Stimulated activated CD4-positive, alpha-beta T cell treated with anti-CD3 and anti-CD28 coated beads, TNF-alpha, amount 100 ng/mL, for 24 hours (primary cell): ENCODE measurements at places on chromosomes 16 and 17.

DNA sequence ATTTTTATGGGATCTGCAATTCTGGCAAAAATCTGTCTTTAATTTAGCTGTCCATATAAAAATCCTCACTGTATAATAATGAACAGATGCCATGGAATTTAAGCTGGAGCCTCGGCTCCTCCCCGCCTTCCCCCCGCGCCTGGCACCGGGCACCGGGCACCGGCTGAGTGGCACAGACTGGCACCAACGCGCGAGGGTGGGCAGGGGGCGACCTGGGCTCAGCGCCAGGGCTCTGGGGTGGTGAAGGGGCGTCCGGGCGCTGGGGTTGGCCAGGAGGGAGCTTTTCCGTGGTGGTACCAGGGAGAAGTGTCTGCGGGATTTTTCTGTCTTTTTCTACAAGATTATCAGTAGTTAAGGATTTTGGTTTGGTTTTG, 9.1 kb downstream of the NEUROD2 start:
- DNase-seq, result no peak

- DNase-seq, result no peak
These were observed 266.0 kb downstream of the NTN1 start for GRCh38 chr17:9287306-9287705.

- DNase-seq, result no peak
These were observed 10.9 kb downstream of the ANKS3 start for GRCh38 chr16:4723071-4723767.

GRCh38 chr16:72957303-72958277, 90.3 kb downstream of the ZFHX3 start:
- no peak for DNase-seq

DNA sequence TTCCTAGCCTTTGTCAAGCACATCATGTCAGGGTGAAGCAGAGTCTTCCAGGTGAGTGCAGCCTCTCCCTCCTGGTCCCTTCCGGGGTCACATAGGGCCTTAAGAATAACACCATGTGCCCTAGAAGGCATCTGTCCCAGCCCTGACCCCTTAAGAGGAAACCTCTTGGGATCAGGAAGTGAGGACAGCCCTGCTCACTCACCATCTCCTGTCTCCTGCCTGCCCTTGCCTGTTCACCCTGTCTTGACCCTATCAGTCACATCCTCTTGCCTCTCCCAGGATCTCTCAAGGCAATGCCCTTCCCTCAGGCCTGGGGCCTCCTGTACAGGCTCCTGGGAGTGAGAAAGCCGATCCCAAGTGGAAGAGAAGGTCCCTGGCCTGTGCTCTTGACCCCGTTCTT, 13.9 kb downstream of the MYL4 start:
- DNase-seq, result no peak

GRCh38 chr16:74738816-74739215, 35.8 kb downstream of the FA2H start:
- DNase-seq, result no peak

DNA sequence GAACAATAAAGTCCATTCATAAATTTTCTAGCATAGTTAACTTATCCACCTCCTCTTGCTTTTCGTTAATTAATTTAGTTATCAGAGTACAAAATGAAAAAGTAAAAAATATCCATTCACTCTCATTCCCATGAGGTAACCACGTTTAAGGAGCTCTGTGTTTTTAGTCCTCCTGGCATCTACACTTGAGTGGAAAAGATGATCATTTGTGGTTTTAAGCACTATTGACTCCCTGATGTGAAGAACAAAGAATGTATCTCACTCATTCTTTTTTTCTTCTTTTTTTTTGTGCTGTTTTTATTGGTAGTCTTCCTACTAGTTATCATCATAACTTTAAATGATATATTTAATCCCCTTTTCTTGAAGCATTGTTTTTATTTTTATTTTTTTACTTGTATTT, 26.1 kb downstream of the QPRT start:
- no peak for DNase-seq

DNA sequence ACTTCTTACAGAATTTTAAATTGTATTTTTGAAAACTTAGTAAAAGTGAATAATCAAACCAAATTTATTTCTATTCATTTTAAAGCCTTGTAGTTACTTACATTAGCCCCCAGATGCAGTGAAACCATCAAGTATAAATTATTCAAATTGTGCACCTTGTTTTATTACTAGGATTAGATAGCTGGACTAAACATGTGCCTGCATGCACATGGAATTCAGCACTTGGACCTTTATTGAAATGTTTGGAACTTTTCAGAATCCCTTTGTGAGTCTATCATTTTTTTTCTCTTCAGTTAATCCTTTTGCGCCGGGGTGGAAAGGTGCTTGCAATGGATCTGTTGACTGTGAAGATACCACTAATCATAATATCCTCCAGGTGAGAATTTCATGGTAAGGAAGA, 4.7 kb downstream of the ZPBP2 start:
- no peak for DNase-seq

GRCh38 chr16:51761001-51761400, 609.9 kb upstream of the SALL1 start:
- no peak for DNase-seq

DNA sequence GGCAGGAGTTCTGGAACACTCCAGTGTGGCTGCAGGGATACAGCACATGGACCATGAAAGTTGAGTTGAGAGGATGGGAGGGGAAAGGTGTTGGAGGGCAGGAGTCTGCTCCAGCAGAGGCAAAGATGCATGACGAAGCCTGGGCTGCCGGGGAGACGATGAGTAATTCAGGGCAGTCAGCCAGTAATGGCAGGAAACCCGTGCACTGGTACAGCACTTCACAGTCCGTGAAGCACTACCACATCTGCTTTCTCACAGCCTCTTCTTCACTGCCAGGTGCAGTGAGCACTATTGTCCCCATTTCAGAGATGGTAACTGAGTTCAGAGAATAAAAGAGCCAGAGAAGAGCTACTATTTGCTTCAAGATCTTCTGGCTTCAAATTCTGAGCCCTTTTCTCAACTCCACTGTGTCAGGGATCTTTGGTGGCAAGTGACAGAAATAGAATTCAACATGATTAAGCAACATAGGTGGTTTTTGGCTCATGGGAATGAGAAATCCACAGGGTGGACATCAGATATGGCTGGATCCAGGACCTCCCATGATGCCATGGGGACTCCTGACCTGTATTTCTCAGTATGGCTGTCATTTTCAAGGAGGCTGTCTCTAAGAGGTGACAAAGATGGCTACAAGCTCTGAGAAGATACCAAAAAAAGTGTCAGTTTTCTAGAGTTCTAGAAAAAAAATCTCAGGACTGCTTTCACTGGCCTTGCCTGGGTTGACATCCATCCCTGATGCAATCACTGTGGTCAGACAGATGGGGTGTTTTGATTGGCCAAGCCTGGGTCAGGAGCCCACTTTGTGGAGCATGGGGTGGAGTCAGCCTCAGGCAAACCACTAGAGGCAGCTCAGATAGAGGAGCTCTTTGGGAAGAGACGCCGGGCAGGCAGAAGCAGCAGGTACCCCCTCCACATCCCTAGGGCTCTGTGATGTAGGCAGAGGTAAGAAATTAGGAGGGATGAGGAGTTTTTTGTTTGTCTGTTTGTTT, 24.7 kb downstream of the IL21R start:
- DNase-seq, result peak; percentile 58
